Natural killer cell (primary cell): ENCODE measurements at places on chromosomes 7 and 10. TPM values are rescaled to one million over a fixed set of nuclear protein-coding genes. Genes with fewer than 3 reads are reported as not detected.

Gene SEMA3E
- total RNA-seq, result not detected

Gene SPAG6
- total RNA-seq, result not detected

Gene CARD11
- total RNA-seq, result 196 TPM

Gene JAZF1
- 87.6 TPM for total RNA-seq

Gene MYOZ1
- total RNA-seq, result not detected

Gene PON1
- total RNA-seq, result not detected

Gene PILRA
- total RNA-seq, result 38.8 TPM

Gene AFAP1L2
- 2.8 TPM for total RNA-seq

Gene CPVL
- total RNA-seq, result 4.9 TPM

Gene CFAP58
- 0.11 TPM for total RNA-seq
